Activated CD4-positive, alpha-beta T cell treated with anti-CD3 and anti-CD28 coated beads, Interleukin-2, amount 10 ng/mL, durations not matched to agents 7 days and 5 days (primary cell): ENCODE measurements at places on chromosomes 6 and 20. TPM values are rescaled to one million over a fixed set of nuclear protein-coding genes. Genes with fewer than 3 reads are reported as not detected.

GRCh38 chr6:33028220-33028849 lies 18.9 kb upstream of the HLA-DOA start:
- H3K27ac ChIP-seq: peak overlapping the region; percentile 6
- DNase-seq: no peak
- no peak overlapping the region for H3K4me3 ChIP-seq

GRCh38 chr6:34919651-34920050 lies 30.6 kb downstream of the ANKS1A start:
- H3K4me1 ChIP-seq: no peaks in the 10 kb centered on the region
- H3K27me3 ChIP-seq: peaks cover 13% of the 10 kb centered on the region
- peaks cover 3% of the 10 kb centered on the region for H3K36me3 ChIP-seq

DNA sequence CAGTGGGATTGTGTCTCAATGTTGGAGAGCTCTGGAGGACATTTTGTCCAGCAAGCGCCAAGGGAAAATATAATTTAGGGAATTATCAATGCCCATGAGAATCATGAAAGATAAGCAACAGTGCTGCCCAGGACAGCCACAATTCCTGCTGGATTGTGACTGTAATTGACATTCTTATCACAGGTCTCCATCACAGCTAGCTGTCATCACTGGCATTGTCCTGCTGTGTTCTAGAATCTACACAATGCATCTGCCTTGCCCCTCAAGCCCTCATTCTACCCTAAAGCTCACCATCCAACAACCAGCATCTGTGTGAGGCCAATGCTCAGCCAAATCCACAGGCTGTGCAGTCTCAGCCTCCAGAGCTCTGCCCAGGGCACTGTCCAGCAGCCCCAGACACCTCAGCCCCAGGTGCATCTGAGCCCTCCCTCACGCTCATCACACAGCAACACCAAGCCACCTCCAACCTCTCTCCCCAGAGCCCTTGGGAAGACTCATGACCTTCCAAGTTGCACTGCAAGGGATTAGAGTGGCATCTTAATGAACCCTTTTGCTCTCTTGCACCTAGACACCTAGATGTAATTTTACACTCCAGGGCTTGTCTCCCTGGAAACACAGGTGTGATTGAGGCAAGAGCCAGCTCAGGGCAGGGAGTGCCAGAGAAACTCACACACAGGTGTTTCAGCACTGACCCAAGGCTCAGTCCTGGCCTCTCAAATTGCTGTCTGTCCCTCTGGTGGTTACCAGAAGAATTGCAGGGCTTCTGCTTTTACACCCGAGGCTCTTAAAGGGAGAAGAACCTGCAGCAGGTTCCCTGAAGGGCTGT lies 85.2 kb upstream of the PHACTR3 start:
- no peak overlapping the region for H3K4me3 ChIP-seq
- DNase-seq: peak; percentile 47
- no peak overlapping the region for H3K27ac ChIP-seq
- H3K27me3 ChIP-seq: peaks cover 41% of the 10 kb centered on the region
- H3K36me3 ChIP-seq: no peaks in the 10 kb centered on the region

HMGN4 gene
- total RNA-seq: 85.7 TPM

TNXB gene
- 6.7 TPM for total RNA-seq

MDN1 gene
- 53.8 TPM for total RNA-seq

MUC21 gene
- not detected for total RNA-seq

DNA sequence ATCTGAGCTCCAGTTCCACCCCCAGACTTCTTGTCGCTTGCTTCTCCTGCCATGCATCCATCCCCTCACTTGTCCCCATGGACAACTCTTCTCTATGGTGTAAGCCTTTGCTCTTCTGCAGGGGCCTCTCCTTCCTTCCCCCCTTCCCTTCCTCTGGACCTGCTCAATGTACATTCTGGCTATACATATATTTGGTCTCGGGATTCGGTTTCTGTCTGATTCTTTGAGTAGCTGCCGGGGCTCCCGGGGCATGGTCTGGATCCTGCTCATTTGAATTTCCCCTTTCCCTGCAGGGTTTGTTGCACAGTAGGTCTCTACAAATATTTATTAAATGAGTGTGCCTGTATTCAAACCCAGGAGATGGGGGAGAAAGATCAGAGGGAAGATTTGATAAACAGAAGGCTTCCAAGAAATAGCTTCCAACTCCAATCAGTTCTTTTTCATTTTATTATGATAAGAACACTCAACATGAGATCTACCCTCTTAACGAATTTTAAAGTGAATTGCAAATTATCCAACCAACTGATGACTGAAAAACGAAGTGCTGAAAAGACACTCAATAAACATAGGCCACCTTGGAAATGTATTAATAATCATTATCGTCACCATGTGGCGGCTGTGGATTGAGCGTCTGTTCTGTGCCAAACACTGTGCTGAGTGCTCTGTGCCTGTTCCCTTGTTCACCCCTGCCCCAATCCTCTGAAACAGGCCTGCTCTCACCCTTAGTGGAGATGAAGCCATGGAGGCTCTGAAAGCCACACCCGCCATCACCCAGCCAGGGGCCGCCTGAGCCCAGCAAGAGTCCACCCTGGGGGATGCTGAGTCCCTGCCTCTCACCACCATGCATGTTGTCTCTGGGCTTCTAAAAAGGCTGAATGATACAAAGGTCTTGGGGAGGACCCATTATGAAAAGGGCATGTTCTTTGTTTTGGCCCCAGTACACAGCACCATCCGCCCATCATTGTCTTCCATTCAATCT lies 34.3 kb upstream of the APCDD1L start:
- H3K4me1 ChIP-seq: no peaks in the 10 kb centered on the region
- H3K4me3 ChIP-seq: no peak overlapping the region
- peaks cover 9% of the 10 kb centered on the region for H3K27me3 ChIP-seq
- no peaks in the 10 kb centered on the region for H3K36me3 ChIP-seq
- H3K27ac ChIP-seq: no peak overlapping the region

RIMS1 gene
- not detected for total RNA-seq

GRCh38 chr20:31838646-31839292 lies 6.6 kb downstream of the FOXS1 start:
- no peaks in the 10 kb centered on the region for H3K27me3 ChIP-seq
- no peaks in the 10 kb centered on the region for H3K36me3 ChIP-seq
- H3K4me3 ChIP-seq: no peak overlapping the region
- no peak overlapping the region for H3K27ac ChIP-seq

DNA sequence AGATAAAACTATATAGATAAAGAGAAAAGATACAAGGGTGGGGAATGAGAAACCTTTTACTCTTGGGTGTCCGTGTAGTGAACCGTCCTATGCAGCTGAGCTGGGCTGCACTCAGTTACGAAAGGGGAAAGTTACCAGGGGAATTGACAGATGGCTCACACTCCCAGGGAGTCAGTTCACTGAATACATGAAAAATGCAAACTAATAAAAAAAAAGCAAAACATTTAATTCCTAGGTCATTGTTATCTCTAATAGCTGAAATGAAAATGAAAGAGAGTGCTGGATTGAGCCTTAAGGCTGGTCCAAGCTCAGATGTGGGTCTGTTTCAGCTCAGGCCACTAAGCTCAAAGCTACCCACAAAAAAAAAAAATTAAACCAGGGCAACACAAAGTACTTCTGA lies 138.0 kb downstream of the THBS2 start:
- no peak overlapping the region for H3K27ac ChIP-seq
- H3K4me1 ChIP-seq: no peaks in the 10 kb centered on the region
- no peak for DNase-seq
- H3K27me3 ChIP-seq: peaks cover 5% of the 10 kb centered on the region
- H3K4me3 ChIP-seq: no peak overlapping the region
- no peaks in the 10 kb centered on the region for H3K36me3 ChIP-seq

DNA sequence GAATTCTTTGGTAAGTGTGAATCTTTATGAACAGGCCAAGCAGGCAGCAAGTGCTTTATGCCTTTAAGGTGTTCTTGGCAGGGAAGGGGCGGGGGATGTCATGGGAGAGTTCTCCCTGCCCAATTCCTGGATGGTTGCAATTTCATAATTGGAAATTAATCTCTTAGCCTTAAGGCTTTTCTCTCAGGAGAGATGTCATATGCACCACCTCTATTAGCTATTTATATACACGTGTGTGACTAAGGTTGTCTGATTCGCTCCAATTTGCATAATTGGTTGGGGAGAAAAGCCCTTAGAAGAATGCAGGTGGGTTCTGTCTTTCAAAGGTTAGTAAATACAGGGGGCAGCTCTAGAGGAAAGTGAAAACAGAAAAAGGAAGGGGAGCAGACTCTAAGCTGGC lies 5.2 kb upstream of the ENPP5 start:
- H3K4me3 ChIP-seq: no peak overlapping the region
- no peaks in the 10 kb centered on the region for H3K36me3 ChIP-seq
- H3K4me1 ChIP-seq: peaks cover 28% of the 10 kb centered on the region
- no peak for DNase-seq
- H3K27me3 ChIP-seq: peaks cover 63% of the 10 kb centered on the region
- peak overlapping the region; percentile 43 for H3K27ac ChIP-seq

THBS2 gene
- total RNA-seq: not detected

DNA sequence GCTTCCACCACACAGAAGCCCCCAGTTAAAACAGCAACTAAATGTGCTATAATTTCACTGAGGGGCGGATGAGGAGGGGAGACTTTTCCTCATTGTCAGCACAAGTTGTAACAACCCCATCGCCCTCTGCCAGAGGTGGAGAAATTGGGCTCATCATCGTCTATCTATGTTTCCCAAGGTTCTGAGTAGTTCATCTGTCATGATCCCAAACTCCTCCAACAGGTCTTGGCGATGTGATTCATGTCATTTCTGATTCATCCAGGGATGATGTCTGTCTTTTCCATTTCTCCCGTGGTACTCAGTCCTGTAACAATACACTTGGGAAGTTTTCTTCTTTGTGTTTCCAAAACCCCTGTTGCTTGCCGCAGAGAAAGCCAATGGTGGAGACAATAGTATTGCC lies 51.0 kb downstream of the TFAP2A start:
- DNase-seq: no peak
- H3K27ac ChIP-seq: no peak overlapping the region
- H3K27me3 ChIP-seq: peaks cover 1% of the 10 kb centered on the region
- H3K4me1 ChIP-seq: no peaks in the 10 kb centered on the region
- H3K4me3 ChIP-seq: no peak overlapping the region

GRCh38 chr20:50723672-50724071 lies 7.7 kb upstream of the PARD6B start:
- no peak overlapping the region for H3K27ac ChIP-seq
- H3K27me3 ChIP-seq: no peaks in the 10 kb centered on the region
- DNase-seq: no peak
- H3K36me3 ChIP-seq: no peaks in the 10 kb centered on the region
- no peak overlapping the region for H3K4me3 ChIP-seq
- no peaks in the 10 kb centered on the region for H3K4me1 ChIP-seq

DNA sequence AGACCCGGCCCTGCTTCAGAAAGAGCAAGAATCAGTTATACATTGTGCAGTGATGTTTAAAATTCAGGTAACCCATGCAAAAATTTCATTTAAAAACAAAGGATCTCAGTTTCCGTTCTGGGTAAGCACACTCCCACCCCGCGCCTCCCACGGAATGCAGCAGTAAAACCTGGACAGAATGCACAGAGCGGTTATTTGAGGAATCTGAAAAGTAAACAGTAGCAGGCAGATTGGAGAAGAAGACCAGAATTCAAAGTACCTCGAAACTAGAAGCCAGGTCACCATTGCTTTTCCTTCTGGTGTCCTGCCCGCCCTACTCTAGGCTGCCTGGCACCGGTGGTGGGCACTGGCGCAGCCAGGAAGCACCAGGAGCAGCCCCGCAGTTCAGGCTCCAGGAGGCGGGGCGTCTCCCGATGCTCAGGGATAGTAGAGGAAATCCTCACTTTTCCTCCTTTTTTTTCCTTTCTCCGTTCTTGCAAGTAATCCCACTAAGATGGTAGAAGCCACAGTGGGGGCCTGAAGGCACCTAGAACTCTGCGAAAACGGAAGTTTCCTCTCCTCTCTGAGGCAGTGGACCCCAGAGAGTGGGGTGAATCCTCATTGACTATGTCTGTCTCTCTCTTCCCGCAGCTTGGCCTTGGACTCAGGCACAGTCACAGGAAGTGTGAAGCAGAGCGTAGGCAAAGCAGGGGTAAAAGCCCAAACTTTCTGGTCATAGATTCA lies 28.3 kb downstream of the METTL24 start:
- no peak overlapping the region for H3K27ac ChIP-seq
- peaks cover 6% of the 10 kb centered on the region for H3K27me3 ChIP-seq
- DNase-seq: no peak

LAMP5 gene
- not detected for total RNA-seq

DNA sequence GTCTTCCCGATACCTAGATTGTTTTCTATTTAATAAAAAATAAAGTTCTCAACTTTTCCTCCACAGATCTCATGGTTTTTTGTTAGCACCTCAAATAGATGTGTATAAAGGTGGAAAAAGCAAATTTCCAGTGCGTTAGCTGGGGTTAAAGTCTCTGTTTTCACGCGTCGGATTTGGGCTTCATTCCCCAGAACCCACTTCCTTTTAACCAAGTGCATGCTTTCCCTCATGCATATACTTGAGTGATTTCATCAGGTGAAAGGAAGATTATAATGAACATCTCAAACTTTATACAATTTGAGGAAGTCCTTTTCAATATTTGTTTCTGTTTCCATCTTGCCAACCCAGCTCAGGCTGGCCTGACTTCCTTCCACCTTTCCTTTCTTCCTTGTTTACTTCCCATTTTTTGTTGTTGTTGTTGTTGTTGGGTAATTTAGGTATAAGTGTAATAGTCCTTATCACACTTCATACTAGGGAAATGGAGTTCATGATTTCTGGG lies 43.9 kb upstream of the GGTLC1 start:
- H3K27me3 ChIP-seq: no peaks in the 10 kb centered on the region
- H3K4me3 ChIP-seq: no peak overlapping the region
- peaks cover 56% of the 10 kb centered on the region for H3K4me1 ChIP-seq
- DNase-seq: no peak
- peak overlapping the region; percentile 76 for H3K27ac ChIP-seq

GRCh38 chr6:78533426-78533825 lies 333.9 kb upstream of the IRAK1BP1 start:
- no peaks in the 10 kb centered on the region for H3K27me3 ChIP-seq
- no peaks in the 10 kb centered on the region for H3K4me1 ChIP-seq
- H3K27ac ChIP-seq: no peak overlapping the region
- no peaks in the 10 kb centered on the region for H3K36me3 ChIP-seq
- DNase-seq: no peak
- H3K4me3 ChIP-seq: no peak overlapping the region

- H3K27ac ChIP-seq: no peak overlapping the region
- H3K27me3 ChIP-seq: peaks cover 2% of the 10 kb centered on the region
- H3K36me3 ChIP-seq: no peaks in the 10 kb centered on the region
- DNase-seq: no peak
- H3K4me3 ChIP-seq: no peak overlapping the region
- H3K4me1 ChIP-seq: no peaks in the 10 kb centered on the region
Observed at GRCh38 chr6:159259441-159260125, 90.4 kb downstream of the FNDC1 start.

DNA sequence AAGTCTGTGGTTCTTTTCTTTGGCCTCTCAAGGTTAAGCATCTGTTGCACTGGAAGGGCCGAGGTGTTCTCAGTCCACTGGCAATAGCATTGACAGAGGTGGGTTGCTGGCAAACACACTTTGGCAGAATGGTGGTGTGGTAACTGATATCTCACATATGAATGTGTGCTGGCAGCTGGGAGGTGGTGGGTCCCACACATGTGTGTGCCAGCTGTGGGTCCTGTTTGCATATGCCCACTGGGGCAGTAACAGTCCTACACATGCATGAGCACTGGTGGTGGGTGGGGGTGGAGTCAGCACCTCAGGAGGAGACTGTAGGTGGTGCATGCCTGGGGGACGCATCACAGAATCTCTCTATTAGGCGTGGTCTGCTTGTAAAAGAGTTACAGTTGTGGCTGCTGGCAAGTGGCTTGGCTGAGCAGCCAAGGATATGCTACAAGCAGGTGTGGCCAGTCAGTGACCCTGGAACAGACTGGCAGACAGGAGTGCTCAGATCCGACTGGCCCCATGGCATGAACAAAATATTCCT lies 934.3 kb downstream of the GRIK2 start:
- H3K4me1 ChIP-seq: no peaks in the 10 kb centered on the region
- H3K27me3 ChIP-seq: no peaks in the 10 kb centered on the region
- DNase-seq: no peak
- no peak overlapping the region for H3K27ac ChIP-seq
- H3K36me3 ChIP-seq: no peaks in the 10 kb centered on the region
